Stimulated activated CD8-positive, alpha-beta memory T cell treated with anti-CD3 and anti-CD28 coated beads, Interleukin-4, amount 100 ng/mL, for 4 hours (primary cell): ENCODE measurements at places on chromosomes 6 and 20.

GRCh38 chr6:132052096-132052495, 100.9 kb upstream of the CCN2 start:
- no peak for DNase-seq

GRCh38 chr6:109736273-109737025, 45.4 kb downstream of the FIG4 start:
- no peak for DNase-seq

- DNase-seq: no peak
Measured at GRCh38 chr6:168333039-168333438, 13.5 kb upstream of the DACT2 start.

DNA sequence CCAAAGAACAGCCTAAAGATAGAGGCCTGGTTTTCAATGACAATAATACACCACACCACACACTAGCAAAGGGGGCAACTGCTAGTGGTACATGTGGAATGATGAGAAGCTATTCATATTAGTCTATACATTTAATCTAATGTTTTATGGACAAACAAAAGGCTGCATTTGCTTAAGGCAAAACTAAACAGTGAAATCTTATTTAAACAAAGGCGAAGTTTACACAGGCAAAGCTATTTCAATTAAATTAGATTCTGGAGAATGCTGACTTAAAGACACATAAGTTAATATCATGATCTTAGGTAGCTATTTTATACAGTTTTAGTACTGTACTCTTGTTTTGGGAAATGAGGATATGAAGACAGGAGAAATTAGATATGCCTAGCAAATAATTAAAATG, 53.9 kb upstream of the SIM1 start:
- no peak for DNase-seq

GRCh38 chr20:14997791-14998190, 660.4 kb upstream of the FLRT3 start:
- DNase-seq: no peak

GRCh38 chr20:53522696-53523095, 70.9 kb downstream of the ZNF217 start:
- no peak for DNase-seq

DNA sequence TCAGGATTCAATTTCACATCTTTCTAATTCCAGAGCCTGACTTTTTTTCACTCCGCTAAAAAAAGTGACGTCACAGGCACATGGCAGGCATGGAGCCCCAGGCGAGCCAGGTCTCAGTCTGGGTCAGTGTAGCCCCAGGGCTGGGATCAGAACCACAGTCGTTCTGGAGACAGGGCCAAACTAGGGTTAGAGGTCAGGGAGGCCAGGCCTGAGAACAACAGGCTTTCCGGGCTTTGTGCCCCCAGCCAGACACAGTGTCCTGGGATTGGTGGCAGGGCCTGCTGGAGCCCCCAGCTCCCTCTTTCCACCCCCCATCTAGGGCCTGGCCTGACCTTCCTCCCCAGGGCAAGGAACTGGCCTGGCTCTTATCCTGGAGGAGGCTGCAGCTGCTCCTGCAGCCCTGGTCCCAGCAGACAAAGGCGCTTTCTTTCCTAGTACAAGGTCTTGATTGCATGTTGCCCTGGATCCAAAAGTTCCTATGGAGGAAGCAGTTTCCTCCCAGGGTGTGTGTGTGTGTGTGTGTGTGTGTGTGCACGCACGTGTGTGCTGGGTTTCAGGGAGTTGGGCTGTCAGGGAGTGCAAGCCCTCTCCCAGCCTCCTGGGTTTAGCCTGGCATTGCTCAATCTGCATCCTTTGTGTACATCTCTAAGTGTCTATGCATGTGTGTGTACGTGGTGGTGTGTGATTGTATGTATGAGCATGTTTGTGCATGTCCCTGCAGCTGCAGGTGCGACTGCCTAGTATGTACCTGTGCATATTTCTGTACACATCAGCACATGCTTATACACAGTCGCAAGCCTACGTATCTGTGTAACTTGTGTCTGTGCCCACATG, 26.5 kb upstream of the EMILIN3 start:
- DNase-seq: no peak

GRCh38 chr20:11092151-11092550, 418.4 kb upstream of the JAG1 start:
- DNase-seq: no peak

DNA sequence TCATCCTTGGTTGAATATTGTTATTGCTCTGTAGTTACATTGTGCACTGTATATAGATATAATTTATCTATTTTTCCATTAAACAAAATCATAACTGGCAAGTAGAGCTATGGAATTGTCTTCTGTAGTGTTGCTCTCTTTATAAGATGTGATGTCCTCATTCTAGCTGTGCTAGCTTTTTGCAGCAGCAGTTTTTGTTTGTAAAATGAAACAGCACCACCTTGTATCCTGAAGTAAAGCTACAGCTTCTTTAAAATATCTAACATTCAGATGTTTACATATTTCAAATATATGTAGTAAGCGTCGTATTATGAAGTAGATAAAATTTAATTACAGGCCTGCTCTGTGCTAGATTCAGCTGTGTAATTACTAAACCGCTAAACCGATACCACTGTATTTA, 328.8 kb upstream of the MANEA start:
- no peak for DNase-seq

GRCh38 chr6:42851599-42851998, 27.8 kb upstream of the RPL7L1 start:
- no peak for DNase-seq

DNA sequence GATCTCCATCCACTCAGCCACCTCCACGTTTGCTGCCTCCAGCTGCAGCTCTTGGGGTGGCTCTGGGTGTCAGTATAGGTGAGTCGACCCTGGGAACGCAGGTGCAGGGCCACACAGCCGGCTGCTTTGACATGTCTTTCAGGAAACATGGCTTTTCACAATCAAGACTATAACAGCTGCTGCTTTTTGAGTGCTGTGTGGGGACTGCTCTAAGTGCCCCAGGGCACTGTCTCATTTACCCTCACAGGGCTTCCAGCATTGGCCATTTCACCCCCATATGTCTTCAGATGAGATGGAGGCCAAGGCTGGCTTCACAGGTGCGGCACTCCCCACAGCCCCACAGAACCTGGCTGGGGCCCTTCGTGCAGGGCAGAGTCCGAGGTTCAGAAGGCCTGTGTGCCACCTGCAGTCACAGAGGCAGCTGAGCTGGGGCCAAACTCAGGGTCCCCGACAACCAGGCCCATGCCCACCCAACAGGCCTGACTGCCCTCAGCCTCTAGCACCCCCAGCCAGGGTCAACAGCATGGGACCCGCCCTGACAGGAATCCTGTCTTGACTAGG, 14.9 kb upstream of the CST7 start:
- DNase-seq: no peak

GRCh38 chr6:126118058-126118755, 131.9 kb downstream of the TRMT11 start:
- no peak for DNase-seq

GRCh38 chr6:41644297-41644879, 6.1 kb downstream of the MDFI start:
- no peak for DNase-seq

DNA sequence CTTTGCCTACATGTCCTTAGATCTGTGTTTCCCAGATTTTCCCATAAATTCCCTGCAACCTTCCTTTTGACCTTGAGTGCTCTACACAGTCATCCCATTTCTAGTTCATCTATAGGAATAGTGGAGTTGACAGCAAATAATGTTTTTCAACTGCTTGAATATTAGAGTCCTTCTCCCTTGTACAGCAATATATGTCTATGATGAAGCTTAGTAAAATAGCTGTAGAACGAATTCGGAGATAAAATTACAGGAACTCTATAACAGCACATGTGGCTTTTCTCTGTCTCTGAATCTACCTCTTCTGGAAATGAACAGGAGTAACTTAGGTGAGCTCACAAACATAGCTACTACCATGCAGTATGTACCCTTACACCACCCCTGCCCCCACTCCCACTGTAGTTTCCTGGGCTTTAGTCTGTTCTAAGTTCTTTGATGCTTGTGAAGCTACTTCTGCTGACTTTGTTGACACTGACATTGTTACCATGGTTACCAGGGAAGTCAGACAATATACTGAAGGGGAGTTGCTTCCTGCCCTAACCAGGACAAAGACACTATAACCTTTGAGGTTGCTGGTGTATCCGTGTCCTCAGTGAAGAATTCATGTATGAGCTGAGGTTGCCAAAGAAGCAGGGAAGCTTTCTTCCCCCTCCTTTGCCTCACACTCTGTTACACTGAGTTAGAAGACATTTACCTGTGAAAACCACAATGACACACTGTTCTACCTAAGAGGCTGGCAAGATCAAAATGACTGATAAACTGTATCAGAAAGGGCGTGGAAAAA, 35.8 kb upstream of the SHLD1 start:
- peak; percentile 31 for DNase-seq

DNA sequence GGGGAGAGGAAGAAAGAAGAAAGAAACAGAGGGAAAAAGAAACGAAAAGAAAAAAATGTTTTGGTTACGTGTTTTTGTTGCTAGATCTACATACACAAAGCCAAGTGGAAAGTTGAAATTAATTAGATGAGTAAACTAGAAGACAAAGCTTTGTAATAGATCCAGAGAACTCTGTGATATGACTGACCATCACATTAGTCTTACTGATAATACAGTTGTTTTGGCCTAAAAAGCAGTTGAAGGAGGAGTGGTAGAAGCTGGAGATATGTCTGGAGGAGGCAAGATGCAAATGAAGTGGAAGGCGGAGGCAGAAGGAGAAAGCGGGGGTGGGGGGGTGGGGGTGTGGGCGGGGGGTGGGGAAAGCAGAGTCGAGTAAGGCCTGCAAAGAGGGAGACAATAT, 500.1 kb upstream of the ID4 start:
- no peak for DNase-seq

GRCh38 chr6:21441386-21441785, 152.2 kb upstream of the SOX4 start:
- DNase-seq: no peak

- no peak for DNase-seq
Measured at GRCh38 chr6:16183187-16183664, 54.3 kb downstream of the MYLIP start.

GRCh38 chr20:40913224-40914185, 115.1 kb upstream of the TOP1 start:
- DNase-seq: no peak

GRCh38 chr6:31377029-31377428, 20.1 kb upstream of the HLA-B start:
- DNase-seq: no peak

DNA sequence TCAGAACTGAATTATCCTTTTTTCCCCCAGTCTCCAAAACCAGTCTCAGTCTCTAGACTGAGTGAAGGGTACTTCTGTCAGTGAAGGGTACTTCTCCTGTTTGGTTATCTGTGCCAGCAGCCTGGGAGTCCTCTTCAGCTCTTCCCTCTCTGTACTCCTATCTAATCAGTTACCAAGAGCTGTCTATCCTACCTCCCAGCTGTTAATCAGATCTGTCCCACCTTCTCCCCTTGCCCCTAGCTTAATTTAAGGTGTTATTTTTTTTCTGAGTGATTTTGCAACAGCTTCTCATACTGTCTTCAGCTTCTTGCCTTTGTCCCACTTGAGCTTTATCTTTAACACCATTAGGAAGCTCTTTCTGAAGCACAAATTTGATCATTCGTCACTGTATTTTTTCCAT, 491.9 kb upstream of the SOX4 start:
- no peak for DNase-seq

DNA sequence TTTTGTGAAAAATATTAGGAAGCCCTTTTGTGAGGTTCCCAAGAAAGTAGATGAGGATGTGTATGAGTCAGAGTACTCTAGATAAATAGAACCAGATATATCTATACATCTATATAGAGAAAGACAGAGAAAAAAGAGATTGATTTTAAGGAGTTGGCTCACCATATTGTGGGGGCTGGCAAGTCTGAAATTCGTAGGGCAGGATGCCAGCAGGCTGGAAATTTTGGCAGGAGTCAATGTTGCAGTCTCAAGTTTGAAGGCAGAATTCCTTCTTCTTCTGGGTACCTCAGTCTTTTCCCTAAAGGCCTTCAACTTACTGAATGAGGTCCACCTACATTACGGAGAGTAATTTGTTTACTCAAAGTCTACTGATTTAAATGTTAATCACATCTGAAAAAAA, 65.3 kb upstream of the SAMD3 start:
- no peak for DNase-seq
